ENCODE measurements at places on chromosomes 5 and 9.
A peak's percentile ranks its signal among the peaks of the same experiment; 100 is the strongest.

- no peak for DNase-seq
These were observed 450.8 kb downstream of the NFIB start for GRCh38 chr9:13863112-13863511.

DNA sequence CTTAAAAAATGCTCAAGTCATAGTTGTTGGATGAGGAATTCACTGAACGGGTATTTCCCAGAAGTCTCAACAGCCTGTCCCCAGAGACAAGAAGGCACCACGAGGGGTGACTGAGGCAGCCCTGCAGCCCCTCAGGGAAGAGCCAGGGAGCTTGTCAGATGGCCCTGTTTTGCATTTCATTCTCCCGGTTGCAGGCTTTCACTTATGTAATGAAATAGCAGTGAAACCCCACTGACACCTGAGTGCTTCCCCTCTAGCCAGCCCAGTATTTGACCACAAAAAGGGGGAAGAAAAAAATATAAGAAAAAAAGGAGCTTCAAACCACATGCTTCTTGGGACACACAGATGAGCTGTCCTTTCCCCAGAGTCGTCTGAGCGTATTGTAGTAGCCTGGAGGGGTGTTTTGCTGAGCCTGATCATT lies 75.3 kb upstream of the IL12B start:
- DNase-seq = peak; percentile 52

- DNase-seq = no peak
These were observed 104.6 kb downstream of the CDK5RAP2 start for GRCh38 chr9:120475341-120475740.

DNA sequence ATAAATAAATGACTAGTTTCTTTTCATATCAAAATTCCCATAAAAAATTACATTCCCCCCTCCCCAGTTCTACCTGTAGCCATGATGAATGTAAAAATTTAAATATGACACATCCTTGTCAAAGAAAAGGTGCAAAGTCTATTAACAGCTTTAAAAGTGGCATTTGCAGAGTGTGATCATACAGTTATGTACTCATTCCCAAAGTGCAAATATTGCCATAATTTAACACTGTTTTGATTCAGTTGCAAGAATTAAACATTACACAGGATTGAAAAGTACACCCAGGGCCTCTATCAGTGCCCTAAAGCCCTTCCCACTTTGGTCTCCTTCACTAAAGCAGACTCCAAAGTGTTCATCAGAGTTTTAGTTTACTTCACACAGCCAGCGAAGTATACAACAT lies 51.8 kb downstream of the RNF145 start:
- no peak for DNase-seq

GRCh38 chr5:165138236-165138635 lies 1632.8 kb downstream of the MAT2B start:
- no peak for DNase-seq

DNA sequence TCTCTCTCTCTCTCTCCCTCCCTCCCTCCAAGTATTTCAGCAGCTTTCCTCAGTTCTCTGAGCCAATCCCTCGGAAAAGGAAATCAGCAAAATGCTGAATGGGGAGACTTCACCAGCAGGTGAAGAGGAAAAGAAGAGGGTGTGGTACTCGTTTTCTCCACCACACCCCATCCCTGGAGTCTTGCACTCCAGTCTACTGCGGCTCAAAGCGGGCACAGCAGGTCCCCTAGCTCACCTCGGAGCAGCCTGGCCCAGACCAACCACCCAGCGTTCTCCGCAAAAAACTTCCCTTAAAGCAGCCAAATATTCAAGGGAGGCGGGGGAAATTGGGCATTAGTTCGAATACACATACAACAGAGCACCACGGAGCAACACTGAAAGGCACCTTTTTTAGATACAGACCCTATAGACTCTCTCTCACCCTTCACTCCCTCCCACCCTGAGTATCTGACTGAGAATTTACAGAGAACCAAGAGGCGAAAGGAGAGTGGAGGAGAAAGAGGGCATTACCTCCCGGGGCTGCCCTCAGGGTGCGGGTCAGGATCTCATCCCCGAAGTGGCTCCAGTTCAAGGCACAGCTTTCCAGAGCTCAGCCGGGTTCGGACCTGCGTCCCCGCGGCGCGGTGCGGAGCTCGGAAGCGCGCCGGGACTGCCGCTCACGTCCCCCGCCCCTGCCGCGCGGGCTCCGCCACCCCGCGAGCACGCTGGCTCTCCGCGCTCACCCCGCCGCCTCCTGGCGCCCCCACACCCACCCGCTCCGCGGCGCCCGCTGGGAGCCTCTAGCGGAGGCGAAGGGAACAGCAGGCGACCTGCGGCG lies 1638.5 kb upstream of the C9orf72 start:
- DNase-seq = peak; percentile 44

GRCh38 chr9:132894862-132895835 lies 16.5 kb downstream of the SPACA9 start:
- no peak for DNase-seq
